ENCODE measurements at places on chromosomes 3 and 15. TPM values are rescaled to one million over a fixed set of nuclear protein-coding genes. Genes with fewer than 3 reads are reported as not detected.

Gene SEMA5B
- polyA plus RNA-seq: 0.75 TPM

Gene FETUB
- polyA plus RNA-seq: 0.05 TPM

Gene PTX3
- 208 TPM for polyA plus RNA-seq

Gene ALDH1A2
- not detected for polyA plus RNA-seq

- DNase-seq: peak; percentile 16
Observed at GRCh38 chr3:53230041-53230621, 25.7 kb downstream of the TKT start.

DNA sequence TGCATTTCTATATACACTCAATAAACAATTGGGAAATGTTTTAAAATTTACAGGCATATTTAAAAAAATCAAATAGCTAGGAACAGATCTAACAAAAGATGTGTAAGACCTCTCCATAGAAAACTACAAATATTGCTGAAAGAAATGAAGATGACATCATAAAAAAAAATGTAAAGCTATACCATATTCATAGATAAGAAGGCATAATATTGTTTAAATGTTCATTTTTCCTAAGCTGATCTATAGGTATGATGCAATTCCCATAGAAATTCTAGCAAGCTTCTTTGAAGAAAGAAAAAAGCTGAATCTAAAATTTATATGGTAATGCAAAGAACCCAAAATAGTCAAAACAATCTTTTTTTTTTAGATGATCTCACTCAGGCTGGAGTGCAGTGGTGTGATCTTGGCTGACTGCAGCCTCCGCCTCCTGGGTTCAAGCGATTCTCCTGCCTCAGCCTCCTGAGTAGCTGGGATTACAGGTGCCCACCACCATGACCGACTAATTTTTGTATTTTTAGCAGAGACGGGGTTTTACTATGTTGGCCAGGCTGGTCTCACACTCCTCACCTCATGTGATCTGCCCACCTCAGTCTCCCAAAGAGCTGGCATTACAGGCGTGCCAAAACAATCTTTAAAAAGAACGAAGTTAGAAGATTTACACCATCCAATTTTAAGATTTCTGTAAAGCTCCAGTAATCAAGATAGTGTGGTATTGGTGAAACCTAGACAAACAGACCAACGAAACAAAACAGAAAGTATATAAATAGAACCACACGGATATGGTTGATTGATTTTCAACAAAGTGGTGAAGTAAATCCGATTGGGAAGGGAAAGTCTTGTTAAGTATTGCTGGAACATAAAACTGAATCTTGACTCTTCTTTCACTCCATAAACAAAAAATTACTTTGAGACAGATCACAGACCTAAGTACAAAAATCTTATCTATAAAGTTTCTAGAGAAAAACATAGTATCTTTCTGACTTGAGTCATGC, 6.3 kb upstream of the BHLHE40 start:
- no peak for DNase-seq

Gene GRAMD1C
- 1.3 TPM for polyA plus RNA-seq

- no peak for DNase-seq
Observed at GRCh38 chr3:2635511-2635910, 474.7 kb downstream of the IL5RA start.

- no peak for DNase-seq
Observed at GRCh38 chr15:98802187-98802586, 153.8 kb downstream of the IGF1R start.

DNA sequence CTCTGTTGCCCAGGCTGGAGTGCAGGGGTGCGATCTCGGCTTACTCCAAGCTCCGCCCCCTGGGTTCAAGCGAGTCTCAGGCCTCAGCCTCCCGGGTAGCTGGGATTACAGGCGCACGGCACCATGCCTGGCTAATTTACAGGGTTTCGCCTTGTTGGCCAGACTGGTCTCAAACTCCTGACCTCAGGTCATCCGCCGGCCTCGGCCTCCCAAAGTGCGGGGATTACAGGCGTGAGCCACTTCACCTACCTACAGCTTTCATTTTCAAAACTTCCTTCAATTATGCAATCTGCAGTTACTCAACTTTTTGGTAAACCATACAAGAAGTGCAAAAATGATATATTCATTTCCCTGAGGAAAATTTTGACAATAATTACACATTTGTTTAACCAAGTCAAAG, 14.0 kb downstream of the NANOGP8 start:
- no peak for DNase-seq

Gene UNC13C
- not detected for polyA plus RNA-seq

- no peak for DNase-seq
Observed at GRCh38 chr15:91128016-91128415, 28.0 kb downstream of the SV2B start.

- DNase-seq: no peak
Observed at GRCh38 chr15:39132070-39132469, 448.8 kb upstream of the THBS1 start.

- DNase-seq: peak; percentile 69
Observed at GRCh38 chr3:113035387-113035982, 44.7 kb downstream of the GTPBP8 start.

DNA sequence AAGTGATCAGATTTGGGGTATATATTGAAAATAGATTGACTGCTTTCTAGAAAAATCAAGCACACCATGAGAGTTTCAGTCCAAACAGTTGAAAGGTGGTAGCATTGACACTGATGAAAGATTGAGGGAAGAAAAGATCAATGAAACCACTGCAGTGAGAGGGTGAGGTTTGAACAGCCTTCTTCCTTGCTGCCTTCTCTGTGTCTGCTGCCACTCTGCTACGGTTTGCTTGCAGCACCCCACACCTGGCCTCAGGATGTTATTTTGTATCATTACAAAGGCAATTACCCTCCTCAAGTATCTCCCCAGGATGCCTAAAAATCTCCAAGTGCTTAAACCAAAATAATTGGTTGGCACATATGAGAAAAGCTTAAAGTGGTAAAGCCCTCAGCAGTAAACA, 683.6 kb upstream of the ARPP21 start:
- no peak for DNase-seq

DNA sequence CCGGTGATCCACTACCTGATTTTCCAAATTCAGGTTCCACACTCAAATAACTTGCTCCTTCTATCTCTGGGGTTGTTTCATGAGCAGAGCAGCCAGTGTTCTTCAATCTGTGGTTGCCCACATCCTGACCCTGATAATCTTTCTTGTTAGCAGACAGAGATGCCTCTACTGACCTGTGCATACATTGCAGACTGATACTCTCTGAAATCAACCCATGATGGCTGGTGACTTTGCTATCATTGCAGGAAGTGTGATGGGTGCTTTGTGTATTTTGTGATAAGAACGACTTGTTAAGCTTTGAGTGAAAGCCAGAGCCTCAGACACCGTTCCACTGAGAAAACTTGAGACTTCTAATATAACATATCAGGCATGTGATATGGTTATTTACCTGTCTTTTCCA, 39.9 kb downstream of the GATM start:
- no peak for DNase-seq

DNA sequence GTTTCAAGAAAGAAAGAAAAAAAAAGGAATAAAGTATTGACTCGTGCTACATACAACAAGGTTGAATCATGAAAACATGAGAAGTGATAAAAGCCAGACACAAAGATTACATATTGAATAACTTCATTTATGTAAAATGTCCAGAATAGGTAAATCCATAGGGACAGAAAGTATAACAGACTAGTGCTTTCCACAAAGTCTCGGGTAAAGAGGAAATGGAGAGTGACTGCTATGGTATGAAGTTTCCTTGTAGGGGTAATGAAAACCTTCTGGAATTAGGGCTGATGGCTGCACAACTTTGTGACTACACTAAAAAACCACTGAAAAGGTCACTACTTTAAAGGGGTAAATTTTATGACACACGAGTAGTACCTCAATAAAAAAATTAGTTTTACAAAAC, 13.0 kb downstream of the LRRFIP2 start:
- no peak for DNase-seq

DNA sequence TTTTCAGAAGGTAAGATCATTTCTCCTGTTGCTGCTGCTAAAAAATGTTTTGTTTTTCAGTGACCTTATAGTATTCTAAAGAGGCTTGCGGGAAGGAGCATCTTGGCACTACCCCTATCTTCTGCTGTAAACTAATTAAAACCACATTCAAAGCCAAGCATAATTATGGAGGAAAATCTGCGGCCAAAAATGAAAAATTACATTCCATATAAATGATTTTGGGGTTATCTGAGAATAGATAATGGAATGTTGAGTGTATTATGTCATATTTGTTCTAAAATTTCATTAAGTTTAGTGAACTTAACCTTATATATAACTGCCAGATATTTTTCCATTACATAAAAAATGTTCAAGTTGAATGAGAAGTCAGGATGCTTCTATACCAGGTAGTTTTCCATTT, 170.4 kb upstream of the TMC3 start:
- no peak for DNase-seq

Gene PLSCR5
- polyA plus RNA-seq: not detected

DNA sequence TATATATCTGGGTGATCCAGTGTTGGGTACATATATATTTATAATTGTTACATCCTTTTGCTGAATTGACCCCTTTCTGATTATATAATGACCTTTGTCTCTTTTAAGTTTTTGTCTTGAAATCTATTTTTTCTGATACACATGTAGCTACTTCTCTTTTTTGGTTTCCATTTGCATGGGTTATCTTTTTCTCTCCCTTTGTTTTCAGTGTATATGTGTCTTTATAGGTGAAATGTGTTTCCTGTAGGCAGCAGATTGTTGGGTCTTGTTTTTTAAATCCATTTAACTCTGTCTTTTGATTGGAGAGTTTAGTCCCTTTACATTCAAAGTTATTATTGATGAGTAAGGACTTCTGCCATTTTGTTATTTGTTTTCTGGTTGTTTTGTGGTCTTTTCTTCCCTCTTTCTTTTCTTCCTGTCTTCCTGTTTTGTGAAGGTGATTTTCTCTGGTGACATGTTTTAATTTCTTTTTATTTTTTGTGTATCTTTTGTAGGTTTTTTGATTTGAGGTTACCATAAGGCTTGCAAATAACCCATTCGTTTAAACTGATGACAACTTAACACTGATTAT, 56.8 kb downstream of the STARD9 start:
- DNase-seq: no peak

GRCh38 chr3:151890721-151891141, 17.3 kb downstream of the SUCNR1 start:
- DNase-seq: no peak

GRCh38 chr3:12562451-12562850, 5.6 kb downstream of the MKRN2 start:
- DNase-seq: no peak

DNA sequence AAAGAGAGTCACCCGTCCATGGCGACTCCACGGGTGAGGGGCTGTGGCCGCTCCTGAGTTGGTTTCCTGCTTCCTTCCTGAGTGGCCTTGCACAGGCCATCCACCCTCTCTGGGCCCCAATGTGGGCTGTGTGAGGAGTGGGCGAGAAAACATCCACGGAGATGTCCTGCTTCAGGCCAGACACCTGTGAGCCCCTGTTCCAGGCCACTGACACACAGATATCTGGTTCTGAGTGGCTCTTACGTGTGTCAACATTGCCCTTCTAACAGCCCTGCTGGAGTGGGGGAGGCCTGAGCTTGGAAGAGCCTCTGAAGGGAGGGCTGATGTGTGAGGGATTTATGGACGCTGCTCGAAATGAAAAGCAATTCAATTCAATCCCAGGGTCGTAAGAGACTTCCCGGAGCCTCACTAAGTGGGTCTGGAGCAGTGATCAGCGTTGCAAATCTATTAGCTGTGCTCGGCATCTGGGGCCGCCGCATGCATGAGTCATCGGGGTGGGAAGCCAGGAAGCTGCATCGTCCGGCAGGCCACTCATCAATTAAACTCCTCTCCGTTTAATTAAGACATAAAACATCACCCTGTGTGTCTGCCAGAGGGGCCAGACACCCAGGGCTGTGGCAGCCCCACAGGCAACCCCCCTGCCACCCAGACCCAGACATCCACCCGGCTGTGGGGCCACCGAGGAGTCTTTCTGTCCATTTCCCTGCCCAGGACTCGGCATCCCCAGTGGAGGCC, 20.0 kb upstream of the PRR23E start:
- DNase-seq: peak; percentile 92

DNA sequence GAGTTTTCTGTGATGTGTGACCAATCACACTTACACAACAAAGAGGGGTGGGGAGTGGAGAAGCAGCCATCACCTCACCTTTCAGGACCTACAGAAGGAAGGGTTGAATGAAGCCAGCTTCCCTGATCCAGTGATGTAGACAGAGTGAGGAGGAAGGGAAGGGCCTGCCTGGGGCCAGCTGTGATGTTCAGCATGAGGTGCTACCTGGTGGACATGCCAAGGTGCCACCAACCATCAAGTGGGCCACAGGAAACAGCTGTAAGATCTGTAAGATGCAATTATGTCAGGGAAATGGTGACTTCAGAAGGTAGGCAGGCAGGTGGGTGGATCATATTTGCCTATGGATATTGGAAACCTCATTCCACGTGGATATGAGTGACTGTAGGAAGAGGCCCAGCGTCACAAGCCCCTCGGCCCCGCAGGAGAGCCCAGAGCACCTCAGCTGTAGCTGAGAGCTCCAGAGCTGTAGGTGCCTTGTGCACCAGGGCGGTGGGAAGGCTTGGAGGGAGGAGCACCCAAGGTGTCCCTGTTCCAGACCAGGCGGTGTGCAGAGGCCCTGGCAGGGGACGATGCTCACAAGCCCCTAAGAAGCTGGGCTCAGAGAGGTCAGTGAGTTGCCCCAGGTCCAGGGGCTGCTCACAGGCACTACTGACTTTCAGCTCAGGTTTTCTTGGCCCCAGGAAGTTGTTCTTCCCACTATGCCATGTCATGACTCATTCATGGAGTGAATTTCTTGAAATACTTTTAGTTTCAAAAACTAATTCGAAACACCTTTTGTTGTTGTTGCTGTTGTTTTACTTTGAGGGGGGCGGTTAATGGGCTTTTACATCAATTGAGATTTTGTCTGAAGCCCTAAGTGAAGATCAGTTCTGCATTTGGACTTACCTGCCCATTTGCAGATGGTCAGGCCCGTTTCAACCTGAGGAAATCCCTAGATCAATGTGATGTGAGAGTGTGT, 94.2 kb upstream of the ALDH1A3 start:
- no peak for DNase-seq

Gene TICRR
- polyA plus RNA-seq: 2.0 TPM

Gene GOLGA6A
- not detected for polyA plus RNA-seq

GRCh38 chr15:90599644-90600043, 69.9 kb downstream of the CRTC3 start:
- DNase-seq: no peak

DNA sequence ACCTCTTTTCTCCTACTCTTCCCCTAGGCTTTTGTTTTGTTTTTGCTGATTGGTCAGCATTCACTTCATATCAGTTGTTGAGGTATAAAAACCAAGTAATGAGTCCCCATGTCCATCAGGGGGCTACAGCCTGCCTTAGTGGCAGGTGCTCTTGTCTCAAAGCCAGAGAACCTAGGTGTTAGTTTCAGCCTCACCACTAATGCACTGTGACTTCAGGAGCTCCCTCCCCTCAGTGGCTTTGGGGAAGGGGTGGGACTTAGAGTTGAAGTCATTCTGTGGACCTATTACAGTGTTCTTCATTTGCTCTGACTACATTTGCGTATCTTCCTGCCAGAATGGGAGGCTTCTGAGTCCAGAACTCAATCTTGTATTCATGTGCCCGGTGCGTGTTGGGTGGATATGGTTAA, 41.6 kb downstream of the NR2C2 start:
- DNase-seq: no peak

Data from SK-N-SH (cell line).